Fibroblast of skin of left quadriceps (primary cell): ENCODE measurements at places on chromosomes 7 and 10.

DNA sequence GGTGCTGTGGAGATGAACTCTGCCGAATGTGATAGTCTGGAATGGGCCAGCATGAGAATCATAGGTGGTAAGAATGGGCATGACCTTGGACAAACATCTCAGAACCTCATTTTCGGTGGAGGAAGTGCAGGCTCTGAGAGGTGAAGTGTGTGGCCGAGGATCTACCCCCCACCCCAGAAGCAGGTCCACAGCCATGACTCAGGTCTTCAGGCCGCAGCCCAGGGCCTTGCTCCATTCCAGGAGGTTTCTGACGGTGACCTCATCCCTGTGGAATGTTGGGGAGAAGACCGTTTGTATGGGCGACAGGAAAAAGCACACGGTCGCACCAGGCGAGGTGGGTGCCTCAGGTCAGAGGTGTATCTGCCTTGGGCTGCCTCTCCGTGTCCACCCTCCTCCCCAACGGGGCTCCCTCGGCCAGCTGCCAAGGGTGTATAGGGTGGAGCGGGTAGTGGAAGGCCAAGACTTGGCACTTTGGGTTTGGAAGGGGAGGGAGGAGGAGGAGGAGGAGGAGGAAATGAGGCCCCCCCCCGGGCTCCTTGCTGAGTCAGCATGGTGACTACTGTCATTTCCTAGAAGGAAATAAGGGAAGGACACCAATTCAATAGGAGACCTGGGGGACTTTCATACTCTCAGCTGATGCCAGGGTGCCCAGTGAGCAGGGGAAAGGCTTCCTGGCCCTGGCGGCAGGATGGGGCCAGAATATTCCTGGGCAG is 168.0 kb upstream of the RHEB start:
- DNase-seq = peak; percentile 89

DNA sequence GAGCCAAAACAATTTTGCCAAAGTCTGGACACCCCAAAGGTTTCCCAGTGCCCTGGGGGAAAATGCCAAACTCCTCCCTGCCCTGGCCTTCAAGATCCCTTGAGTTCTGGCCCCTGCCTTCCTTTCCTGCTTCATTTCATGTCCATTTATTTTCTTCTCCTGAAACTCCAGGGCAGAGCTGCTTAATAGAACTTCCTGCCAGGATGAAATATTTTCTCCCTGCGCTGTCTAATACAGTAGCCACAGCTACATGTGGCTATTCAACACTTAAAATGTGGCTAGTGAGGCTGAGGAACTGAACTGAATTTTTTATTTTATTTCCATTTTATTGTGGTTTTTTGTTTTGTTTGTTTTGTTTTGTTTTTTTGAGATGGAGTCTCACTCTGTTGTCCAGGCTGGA is 49.6 kb downstream of the COL13A1 start:
- DNase-seq = no peak

GRCh38 chr10:121553511-121554264 is 44.6 kb downstream of the FGFR2 start:
- no peak for DNase-seq

DNA sequence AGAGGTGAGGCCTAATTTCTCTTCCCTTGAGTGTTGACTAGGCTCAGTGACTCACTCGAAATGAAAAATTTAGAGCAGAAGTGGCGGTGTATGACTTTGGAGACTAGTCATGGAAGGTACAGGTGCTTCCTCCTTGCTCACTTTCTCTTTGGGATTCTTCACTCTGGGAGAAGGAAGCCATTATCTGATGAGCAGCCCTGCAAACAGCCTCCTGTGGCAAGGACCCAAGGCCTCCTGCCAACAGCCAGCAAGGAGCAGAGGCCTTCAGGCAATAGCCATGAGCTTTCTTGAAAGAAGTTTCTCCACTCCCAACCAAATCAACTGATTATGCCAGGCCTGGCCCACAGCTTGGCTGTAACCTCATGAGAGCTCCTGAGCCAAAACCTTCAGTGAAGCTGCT is 369.6 kb upstream of the VWC2 start:
- no peak for DNase-seq

- no peak for DNase-seq
Measured at GRCh38 chr7:855686-856369, 20.5 kb upstream of the GET4 start.

GRCh38 chr7:157407512-157408257 is 70.9 kb downstream of the DNAJB6 start:
- no peak for DNase-seq

DNA sequence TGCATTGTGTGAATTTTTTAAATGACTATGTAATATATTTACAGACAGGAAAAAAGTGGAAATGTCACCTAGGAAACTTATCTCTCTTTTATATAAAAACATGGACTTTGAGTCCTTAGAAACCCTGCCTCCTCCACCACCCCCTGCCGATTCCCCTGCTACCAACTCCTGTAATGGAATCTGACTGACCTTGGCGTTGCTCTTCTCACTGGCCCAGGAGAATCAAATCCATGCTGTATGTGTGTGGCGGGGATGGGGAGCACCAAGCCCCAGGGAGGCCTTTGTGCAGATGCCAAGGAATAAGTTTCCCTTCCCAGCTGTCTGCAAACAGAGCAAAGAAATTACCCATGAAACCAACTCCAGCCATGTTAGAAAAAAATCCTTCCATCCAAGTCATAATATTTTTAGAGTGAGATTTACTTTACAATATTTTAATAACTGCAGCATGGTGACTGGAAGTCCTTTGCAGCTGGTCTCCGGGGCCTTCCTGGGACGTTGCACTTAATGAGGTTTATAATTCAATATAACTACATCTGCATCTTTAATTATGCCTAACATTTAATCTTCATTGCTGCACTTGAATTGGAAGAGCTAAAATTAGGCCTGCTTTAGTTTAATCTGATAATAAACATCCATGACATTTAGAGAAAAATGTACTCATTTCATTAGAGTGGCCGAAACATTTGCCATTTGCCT is 111.4 kb upstream of the CACUL1 start:
- DNase-seq = no peak

GRCh38 chr7:34277803-34278199 is 372.5 kb downstream of the BMPER start:
- DNase-seq = no peak

DNA sequence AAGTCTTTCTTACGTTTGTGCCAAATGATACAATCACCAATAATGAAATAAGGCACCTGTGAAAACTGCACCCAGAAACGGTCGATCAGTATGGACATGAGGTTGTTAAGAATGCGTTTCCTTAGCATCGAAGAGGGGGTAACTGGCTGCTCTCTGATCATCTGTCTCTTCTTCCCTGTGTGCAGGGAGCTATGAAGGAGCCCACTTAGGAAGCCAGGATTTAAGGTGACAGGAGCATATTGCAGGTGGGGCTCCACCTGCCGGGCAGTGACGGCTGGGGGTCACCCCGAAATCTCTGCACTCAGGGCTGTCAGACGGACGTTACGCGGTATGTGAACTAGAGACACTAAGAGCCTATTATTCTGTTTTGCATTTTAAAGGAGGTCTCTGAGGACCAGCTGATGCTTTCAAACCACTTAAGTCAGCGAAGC is 64.5 kb downstream of the CARD11 start:
- DNase-seq = no peak

DNA sequence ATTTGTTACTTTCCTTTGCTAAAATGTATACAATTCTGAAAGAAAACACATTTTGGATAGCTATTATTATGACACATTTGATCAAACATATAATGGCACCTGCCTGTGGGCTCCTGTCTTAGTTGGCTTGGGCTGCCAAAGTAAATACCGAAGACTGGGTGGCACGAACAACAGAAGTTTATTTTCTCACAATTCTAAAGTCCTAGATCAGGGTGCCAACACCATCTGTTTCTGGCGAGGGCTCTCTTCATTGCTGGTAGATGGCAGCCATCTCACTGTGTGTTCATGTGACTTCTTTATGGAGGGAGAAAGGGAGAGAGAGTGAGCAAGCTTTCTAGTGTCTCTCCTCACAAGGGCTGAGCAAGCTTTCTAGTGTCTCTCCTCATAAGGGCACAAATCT is 195.8 kb upstream of the FAM3C start:
- no peak for DNase-seq

DNA sequence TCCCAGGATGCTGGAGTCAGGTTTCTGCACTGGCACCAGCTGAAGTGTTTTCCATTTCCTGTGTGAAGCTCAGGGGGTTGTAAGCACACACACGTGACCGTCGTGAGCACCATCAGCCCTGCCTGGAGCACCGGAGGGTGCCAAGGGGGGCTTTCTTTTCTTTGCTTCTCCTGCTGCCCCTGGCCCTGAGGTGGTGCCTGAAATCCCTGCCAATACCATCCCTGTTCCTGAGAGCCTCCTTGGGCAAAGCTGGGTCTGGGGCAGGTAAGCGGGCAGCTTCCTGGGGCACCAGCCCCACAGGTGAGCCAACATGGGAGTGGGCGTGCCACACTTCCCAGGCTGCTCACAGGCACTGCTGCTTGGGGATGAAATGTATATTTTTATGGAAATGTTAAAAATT is 593.6 kb downstream of the DNAJB6 start:
- DNase-seq = no peak

GRCh38 chr10:75632805-75633462 is 201.5 kb downstream of the LRMDA start:
- peak; percentile 51 for DNase-seq

DNA sequence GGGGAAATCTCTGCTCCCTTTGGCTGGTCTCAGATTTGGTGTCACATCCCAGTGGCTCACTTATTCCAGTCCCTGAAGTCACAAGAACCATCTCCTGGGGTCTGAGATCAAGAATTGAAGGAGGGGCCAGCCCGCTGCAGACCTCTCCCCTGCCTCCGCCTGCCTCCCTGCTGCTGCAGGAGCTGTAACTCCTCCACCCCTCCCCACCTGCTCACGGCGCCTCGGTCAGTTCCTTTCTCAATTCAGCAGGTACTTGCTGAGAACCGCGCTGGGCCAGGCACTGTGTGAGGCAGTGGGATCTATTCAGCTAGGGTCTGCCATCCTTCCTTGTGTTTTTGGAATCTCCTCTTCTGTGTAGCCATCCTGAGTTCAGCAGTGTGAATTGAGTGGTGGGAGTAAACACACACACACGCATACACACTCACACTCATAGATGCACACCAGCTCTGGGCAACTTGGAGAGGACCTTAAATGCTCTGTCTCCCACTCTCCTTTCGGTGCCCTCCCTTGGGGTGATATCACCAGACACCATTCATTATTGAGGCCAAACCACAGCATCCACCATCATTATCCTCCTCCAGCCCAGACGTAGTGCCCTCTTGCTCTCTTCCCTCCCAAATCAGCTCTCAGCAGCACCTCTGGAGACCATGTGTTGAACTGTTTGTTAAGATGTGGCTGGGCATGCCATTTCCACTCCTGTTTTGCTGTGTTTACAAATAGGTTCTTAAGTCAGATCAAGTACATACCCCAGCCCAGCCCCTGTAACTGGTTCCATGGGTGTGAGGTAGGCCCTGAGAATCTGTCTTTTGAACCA is 22.0 kb upstream of the ANKRD2 start:
- no peak for DNase-seq

DNA sequence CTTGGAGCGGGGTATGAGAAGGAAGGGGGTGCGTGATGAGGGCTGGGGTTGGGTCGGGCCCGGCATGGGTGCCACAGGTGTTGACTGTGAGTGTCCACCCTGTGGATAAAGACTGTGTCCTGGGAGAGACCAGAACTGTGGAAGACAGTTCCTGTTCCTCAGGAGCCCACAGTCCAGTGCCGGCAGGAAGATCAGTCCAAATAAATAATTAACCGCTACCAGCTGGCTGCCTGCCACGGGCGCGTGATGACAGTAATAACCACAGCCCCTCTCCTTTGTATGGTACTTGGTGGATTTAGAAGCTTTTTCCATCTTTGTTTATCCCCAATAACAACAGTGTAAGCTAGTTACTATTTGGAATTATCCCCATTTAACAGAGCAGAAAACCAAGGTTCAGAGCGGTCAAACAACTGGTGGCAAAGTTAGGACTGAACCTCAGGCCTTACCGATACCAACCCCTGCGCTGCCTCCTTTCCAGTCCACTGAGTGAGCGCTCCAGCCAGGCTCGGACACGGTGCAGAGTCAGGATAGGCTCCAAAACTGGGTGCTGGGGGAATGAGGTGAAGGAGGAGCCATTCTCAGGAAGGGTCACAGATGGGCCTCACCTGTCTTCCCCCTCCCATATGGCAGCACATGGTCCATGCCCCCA is 5.1 kb downstream of the ZMIZ1 start:
- no peak for DNase-seq

- DNase-seq = no peak
Measured at GRCh38 chr7:131110297-131111080, 217.2 kb upstream of the MKLN1 start.

GRCh38 chr10:22086730-22087401 is 83.3 kb upstream of the DNAJC1 start:
- peak; percentile 38 for DNase-seq

DNA sequence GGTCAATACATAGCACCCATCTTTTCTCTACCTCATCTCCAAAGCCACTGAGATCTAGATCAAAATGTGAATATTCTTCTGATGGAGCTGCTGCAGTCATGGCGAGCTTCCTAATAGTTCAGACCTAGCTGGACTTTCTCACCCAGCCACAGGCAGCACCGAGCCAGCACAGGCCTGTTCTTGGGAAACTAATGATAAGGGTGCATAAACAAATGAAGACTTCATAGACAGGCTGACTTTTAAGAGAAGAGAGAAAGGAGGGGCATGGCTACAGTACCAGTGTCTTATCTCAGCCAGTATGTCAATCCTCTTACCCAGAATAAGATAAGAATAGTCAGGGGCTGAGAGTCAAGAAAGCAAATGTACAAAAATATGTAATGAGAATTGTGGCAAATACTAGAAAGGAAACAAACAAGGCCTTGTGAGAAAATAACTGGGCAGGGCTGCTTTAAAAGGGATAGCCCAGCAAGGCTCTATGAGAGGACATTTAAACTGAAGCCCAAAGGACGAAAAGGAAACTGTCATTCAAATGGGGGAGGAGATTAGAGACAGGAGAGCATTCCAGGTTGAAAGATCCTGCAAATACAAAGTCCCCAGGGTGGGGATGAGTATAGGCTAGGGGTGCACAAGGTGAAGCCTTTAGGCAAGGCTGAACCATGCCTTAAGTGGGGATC is 21.8 kb upstream of the CDK14 start:
- no peak for DNase-seq

GRCh38 chr10:12212454-12212853 is 16.5 kb downstream of the CDC123 start:
- no peak for DNase-seq

DNA sequence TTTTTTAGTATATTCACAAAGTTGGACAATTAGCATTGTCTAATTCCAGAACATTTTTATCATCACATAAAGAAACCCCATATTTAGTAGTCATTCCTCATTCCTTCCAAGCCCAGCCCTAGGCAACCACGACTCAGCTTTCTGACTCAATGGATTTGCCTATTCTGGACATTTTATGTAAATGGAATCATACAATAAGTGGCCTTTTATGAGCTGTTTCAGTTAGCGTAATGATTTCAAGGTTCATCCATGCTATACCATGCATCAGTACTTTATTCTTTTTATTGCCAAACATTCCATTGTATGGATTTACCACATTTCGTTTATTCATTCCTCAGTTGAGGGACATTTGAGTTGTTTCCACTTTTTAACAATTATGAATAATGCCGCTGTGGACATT is 249.2 kb downstream of the DYNC1I1 start:
- DNase-seq = peak; percentile 47

- DNase-seq = peak; percentile 70
Measured at GRCh38 chr7:25028370-25029021, 48.5 kb upstream of the OSBPL3 start.
